ENCODE measurements at places on chromosomes 6 and 20.

GRCh38 chr6:31464252-31465184, 33.4 kb upstream of the MICB start:
- no peak for DNase-seq

DNA sequence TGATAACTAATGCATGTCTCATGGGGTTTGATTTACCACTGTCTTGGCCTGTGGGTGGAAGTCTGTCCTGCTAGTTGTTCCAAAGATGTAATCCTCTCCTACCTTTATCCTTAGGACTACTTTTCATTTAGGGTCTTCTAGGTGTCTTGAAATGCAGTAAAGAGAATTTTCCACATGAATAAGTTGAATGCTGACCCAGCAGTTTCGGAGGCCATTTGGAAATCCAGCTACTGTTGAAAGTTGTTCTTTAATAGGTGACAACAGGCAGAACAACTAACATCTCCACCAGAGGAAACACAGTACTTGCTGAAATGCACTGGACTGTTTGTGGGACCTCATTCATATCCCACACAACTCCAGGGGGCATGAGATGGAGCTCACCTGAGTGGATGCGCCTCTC, 478.1 kb downstream of the BTBD3 start:
- DNase-seq, result no peak

- DNase-seq, result no peak
Measured at GRCh38 chr20:1832634-1833033, 62.6 kb upstream of the SIRPA start.

DNA sequence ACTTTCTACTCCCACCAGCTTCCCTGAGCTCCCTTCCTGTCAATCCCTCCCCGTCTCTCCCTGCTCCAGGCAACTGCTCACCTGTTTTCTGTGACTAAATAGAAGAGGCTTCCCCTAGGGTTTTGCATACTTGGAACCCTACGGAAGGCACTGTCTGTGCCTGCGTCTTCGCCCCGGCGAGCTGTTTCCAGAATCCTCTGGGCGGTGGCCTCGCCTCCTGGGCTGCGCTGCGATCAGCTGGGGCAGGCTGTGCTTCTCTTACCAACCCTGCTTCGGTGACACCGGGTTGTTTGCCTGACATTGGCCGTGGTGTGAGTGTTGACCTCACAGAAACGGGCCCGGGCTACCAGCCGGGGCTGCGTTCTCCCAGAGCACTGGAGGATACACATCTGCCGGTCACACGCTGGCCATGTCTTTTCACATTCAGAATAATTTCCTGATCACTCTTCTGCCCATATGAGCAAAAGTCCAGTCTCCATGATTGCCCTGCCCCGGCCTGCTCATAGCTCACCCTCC, 29.4 kb upstream of the CCR6 start:
- no peak for DNase-seq

- no peak for DNase-seq
Measured at GRCh38 chr6:26032340-26033084, 54.7 kb upstream of the HFE start.

DNA sequence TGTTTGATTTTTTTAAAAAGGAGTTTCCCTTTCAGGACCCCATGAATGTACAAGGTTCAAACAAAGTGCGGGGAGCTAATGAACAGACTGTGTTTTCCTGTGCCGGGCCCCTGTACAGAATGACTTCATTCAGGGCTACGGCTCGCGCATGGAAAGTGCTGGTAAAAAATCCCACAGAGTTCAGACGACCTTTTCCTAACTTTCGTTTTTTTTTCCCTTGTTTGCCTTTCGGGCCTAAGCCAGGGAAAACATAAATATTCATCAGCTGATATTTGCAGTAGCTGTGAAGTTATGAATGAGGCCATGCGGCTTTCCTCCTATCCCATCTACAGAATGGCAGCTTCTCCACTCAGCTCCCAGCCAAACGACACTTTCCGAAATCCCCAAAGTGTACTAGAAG, 74.0 kb downstream of the HAO1 start:
- DNase-seq, result no peak

DNA sequence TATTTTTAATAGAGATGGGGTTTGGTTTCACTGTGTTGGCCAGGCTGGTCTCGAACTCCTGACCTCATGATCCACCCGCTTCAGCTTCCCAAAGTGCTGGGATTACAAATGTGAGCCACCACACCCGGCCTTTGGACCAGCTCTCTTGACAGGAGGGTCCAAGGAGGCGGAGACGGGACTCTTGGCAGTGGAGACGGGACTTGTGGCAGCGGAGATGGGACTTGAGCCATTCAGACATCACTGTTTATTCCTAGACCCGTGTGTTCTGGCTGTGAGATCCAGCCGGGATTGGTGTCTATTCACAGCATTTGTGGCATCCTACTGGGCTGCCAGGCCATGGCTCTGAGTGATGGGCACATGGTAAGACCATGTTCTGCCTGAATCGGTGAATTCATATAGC, 25.6 kb downstream of the PRPF6 start:
- DNase-seq, result no peak

- no peak for DNase-seq
Measured at GRCh38 chr6:106486236-106486635, 125.7 kb downstream of the CRYBG1 start.

- no peak for DNase-seq
Measured at GRCh38 chr20:42218621-42219374, 600.6 kb upstream of the CHD6 start.

DNA sequence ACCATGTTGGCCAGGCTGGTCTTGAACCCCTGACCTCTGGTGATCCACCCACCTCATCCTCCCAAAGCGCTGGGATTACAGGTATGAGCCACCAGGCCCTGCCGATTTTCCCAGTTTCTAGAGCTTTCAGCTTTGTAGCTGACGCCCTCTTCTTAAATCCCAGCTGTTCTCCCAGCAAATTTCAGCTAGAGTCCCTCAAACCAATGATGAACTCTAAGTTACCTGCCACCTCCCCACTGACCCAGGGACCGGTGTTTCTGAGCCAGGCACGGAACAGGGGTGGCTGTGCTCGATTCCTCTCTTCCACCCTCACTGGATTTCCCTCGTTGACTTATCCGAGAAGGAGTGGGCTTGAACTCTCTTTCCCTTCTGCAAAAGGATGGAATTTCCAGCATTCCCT, 39.1 kb downstream of the SUN5 start:
- DNase-seq, result no peak

DNA sequence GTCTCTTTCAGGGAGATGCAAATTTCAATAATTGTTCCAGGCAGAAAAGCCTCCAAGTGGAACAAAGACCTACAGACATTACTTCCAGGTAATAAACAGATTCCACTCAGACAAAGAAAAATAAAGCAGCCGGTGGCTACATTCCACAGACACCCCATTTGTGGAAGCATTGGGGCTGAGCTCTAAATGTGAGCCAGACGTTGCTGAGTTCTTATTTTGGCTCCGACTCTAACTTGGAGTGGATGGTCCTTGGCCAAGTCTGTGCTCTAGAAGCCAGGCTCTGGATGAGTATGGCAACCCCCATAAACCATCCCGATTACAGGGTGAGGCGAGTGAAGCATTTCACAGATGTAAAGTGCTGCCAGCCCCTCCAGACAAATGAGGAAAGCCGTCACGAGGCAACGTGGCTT, 6.6 kb downstream of the TRAM2 start:
- DNase-seq, result no peak

DNA sequence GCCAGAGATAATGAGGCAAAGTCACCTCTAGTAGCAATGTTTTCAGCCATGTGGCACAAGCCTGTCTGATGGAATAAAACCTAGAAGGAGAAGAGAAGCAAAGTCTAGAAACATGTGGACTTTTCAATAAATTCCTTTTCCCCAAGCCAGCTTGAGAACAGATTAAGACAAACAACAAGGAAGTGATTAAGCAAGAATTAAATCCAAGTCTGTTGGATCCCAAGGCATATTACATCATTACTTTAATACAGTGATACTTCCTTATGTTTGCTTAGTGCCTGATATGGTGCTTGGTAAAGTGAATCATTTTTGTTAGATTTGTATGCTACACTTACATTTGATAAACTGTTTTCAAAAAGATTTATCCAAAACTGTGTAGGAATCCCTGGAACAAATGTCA, 260.3 kb upstream of the FAM83B start:
- DNase-seq, result no peak

- DNase-seq, result no peak
Measured at GRCh38 chr6:12958052-12958706, 241.6 kb downstream of the PHACTR1 start.

- no peak for DNase-seq
Measured at GRCh38 chr20:54980103-54980960, 504.9 kb downstream of the DOK5 start.

DNA sequence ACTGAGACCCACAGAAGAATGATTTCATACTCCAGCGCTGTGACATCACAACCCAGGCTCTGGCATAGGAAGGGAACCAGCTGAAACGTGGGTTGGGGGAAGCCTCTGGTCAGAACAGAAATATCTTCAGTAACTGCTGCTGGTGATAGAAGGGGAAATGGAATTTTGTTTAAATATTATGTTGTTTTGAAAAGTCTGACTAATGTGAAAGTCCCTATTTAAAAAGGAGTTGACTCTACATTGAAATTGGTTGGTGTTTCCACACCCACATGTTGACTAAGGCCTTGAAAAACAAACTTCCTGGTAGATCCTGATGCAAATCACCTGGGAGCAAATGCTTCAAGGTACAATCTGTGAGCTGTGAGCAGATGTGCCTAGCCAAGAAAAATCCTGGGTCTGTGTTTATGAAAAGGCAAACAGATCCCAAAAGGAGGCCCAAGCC, 24.5 kb upstream of the TCP11 start:
- DNase-seq, result no peak

DNA sequence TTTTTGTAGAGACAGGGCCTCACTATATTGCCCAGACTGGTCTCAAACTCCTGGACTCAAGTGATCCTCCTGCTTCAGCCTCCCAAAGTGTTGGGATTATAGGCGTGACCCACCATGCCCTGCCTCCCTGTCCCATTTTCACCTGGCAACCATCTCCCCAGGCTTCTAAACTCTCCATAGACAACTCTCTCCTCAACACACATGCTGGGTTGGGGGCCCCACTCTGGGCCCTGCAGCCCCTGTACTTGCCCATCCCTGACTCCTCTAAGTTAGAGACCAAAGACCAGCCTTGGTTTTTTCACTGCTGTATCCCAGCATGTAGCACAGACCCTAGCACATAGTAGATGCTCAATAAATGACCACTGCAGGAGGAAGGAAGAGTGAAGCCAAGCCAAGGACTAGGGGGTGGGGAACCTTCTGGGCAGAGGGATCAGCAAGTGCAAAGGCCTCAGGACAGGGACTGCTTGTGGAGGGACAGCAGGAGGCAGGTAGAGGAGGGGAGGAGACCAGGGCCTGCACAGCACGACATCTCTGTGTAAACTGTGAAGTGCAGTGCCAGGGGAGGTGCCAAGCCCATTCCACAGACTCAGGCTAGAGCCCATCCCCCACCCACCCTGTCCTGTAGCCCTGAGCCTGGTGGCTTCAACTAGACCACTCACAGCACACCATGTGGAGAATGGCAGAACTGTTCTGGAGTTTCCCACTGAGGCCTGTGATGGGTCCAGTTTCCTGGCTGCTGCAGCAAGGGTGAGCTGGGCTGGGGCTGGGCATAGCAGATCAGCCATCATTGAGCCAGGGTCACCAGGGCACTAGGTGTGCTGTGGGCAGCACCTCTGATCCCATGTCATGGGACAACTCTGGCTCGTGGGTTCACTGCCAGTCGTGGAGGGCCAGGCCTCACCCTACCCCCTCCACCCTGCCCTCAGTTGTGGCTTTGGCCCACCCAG, 3.4 kb upstream of the SRC start:
- DNase-seq, result no peak

DNA sequence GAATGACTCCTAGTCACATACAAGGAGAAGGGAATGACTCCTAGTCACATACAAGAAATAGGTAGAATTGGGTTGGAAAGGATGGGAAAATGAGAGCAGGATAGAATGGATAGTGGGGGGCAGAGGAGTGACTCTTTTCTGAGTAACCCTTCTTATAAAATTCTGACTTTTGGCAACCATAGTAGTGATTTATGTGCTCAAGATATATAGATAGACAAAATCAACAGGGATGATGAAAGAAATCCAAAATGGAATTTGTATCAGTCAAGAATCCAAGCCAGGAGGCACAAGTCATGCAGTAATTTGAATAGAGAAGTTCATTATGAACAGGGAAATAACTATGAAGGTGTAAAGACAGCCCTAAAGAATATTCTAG, 41.7 kb downstream of the ADAT2 start:
- DNase-seq, result no peak

DNA sequence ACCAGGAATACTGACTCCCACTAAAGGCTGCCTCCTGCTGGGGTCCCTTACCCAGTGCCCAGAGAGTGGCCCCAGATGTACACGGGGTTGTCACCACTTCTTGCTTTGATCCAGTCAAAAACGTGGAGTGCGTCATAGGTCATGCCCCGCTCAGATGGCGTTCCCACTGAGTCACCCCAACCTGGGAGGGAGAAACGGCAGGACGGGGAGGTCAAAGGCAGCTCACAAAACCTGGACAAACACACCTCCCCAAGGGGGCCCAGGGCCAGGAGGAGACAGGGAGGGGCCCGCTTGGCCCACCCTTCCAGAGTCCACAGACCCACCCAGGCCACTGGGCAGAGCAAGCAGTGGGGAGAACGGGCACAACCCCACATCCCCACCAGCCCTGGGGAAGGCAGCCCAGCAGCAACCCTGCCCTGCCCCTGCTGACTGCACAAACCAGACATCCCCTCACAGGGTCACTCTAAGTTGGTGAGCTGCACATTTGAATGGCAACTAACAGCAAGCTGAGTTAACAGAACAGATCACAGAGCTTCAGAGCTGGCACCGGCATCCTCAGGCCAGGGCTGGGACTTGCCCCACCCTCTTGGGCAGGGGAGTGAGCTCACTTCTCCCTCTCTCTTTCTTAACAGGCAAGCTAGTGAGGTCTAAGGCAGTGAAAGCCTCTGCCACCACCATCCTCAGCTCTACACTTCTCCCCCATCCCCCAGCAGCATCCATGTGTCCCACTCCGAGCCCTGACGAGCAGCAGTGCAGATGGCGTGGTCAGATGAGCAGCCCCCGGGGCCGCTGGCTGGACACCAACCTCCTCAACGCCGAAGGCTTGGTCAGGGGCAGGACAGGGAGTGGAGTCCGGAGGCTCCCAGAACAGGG, 61.7 kb downstream of the PYGB start:
- no peak for DNase-seq

- DNase-seq, result no peak
Measured at GRCh38 chr6:13472976-13473767, 14.2 kb downstream of the GFOD1 start.

GRCh38 chr6:166624275-166624674, 2.8 kb downstream of the RPS6KA2 start:
- DNase-seq, result no peak

DNA sequence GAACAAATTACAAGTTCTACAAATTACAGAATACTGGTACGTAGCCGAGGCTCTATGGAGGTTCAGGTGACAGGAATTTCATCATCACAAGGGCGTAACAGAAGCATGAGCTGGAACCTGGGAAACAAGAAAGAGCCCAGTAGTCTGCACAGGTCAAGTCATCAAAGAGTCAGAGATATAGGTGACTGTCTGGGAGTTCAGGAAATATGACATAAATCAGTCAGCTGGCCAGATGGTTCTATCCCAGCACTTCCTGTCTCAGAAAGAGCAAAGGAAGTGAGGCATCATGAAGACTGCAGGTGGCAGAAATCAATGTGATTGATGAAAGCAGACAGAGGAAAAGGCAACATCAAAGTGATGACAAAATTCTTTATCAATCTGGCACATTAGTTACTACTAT, 23.3 kb downstream of the MYCT1 start:
- DNase-seq, result no peak

GRCh38 chr6:105537981-105538578, 135.2 kb upstream of the PREP start:
- DNase-seq, result no peak
